ENCODE measurements at places on chromosomes 7 and 10.

GRCh38 chr10:34908481-34908880 is 93.4 kb upstream of the PARD3 start:
- DNase-seq, result peak; percentile 52

GRCh38 chr7:46153583-46153950 is 232.5 kb upstream of the IGFBP3 start:
- DNase-seq, result no peak

DNA sequence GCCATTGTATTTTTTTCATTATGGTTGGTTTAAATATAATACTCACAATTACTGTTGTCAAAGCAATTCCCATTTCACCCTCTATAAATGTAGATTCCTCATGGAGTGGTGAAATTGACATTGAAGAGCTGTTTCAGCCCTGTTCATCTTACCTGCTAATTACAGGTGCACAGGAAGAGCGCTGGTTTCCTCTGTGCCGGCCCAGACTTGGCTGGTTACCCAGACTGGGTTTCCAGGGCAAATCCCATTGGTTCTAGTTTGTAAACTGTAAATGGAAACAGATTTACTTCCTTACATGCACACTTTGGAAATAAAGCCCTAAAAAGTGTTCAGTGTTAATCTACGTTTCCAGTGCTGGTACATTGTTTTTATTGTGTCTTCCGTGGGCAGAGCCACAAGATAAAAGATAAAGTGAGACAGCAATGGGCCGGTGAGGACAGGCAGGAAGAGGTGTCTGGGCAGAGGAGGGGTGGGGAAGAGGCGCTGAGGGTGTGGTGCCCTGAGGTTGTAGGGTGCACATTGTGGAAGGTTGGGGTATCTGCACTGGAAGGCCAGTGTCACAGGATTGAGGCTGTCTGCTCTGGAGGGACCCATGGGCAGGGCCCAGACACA is 71.6 kb upstream of the ZPBP start:
- no peak for DNase-seq

DNA sequence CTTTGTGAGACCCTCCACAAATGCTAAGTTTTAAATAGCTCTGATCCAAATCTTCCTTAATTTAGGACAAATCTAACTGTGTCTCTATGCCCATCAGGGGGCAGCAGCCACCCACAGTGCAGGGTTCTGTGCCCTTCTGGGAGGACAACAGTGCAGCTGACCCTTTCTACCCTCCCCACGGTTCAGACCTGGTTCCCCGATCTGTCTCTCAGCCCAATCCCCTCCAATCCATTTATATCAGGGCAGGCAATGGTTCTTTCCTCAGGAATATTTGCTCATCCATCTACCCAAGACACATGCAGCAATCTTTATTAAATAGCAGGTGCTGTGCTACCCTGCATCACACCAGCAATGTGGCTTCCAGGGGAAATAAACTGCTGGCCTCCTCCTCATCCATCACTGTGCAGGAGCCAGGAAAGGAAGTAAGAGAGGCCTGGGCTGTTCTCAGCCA is 4.0 kb upstream of the RBM28 start:
- DNase-seq, result no peak

DNA sequence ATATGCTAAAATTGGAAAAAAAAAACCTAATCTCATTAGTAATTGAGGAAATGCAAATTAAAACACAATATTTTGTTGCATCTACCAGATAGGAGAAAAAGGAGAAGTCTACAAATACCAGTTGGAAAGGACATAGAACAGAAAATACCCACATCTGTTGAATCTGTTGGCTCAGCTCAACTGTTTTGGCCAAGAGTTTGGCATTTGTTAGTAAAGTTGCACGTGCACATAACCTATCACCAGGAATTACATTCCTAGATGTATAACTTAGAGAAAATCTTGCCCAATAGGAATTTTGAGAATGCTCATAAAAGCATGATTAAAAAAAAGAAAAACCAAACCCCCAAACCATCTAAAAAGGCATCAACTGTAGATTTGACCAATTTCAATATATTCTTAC is 282.1 kb upstream of the BMPER start:
- DNase-seq, result no peak

DNA sequence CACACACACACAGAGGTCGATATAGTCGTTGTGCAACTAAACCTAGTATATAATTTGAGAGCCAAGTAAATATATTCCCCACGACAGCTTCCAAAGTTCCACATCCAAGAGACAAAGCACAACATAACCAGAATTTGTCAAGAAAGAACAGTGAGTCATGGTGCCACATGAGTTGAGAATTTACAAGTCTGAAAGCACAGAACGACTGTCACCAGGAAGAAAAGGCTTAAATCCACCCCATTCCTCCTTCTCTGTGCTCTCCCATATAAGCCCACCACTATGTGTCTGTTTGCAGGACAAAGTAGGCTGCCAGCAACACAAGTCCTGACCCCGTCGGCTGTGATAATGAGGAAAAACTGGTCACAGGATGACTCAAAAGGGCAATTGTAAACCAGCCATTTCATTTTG is 32.8 kb downstream of the GSAP start:
- no peak for DNase-seq

GRCh38 chr7:33932832-33933468 is 27.6 kb downstream of the BMPER start:
- DNase-seq, result peak; percentile 50

GRCh38 chr10:72904806-72905205 is 11.3 kb downstream of the OIT3 start:
- no peak for DNase-seq
